CD4-positive, alpha-beta T cell treated with Interleukin-4 for 4 hours (primary cell): ENCODE measurements at places on chromosomes 6 and 20.

GRCh38 chr20:13821876-13822275 lies 37.0 kb downstream of the NDUFAF5 start:
- DNase-seq, result no peak

DNA sequence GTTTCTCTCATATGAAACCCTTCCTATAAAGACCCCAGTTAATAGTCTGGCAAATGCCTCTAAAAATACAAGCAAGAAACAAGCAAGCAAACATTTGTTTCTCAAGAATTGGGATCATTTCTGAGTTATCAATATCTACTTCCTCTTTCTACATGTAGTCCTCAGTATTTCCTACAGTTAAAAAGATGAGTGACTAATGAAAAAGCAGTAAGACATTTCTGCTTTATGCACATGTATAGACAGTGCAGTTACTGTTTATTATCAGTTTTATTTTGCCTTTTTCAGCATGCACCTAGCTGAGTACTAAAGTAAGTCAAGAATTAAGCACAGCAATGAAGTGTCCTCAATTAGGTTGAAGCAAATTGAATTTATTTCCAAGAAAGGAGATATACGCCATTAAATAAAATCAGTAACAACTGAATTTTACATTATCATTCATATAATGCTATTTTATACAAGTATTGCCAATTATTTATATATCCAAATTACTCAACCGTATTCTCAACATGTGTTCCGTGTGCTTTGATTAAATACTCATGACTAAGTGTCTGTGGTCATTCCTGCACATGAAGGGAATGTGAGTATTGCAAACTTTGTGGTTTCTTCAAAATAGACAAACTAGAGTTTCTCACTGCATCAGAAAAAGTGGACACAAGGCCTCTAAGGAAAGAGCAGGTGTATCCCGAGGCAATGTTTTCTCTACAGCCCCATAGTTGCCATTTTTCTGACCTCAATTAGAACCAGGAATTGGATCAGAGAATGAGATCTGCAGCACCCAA lies 159.3 kb upstream of the MARCKS start:
- no peak for DNase-seq

GRCh38 chr6:24922814-24923213 lies 12.9 kb downstream of the RIPOR2 start:
- DNase-seq, result no peak

GRCh38 chr6:166346965-166347364 lies 4.6 kb upstream of the SFT2D1 start:
- DNase-seq, result no peak

DNA sequence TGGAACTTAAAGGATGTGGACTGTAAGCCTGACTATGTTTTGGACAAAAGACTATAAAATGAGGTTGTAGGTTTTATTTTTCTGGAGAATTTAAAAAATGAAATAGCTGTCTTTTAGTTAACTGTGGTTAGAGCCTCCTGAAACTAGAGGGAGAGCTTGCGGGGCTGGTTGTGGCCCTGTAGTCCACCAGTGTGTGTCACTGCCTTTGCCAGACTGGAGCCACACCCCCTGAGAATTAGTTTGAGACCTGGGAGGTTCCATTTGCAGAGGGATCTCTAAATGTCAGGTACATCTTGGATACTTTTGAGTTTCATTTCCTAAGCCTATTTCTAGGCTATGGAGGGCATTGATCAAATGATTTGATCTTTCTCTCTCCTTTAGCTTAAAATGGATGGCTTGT lies 20.8 kb downstream of the ZC2HC1B start:
- no peak for DNase-seq

DNA sequence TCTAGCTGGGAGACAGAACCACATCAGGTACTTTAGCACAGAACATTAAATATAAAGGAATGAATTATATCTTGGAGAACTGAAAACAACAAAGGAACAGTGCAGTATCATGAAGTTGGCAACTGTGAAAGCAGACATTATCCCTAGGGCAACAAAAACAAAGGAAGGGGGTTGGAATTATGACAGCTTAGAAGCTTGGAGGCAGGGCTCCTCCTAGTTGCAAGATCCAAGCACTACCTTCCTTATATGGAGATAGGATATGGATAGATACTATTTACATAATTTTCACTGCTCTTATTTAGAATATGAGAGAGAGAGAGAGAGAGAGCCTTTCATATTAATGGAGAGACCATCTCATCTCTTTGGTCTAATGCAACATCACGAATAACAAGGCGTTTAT lies 27.0 kb downstream of the TMEM14A start:
- no peak for DNase-seq

DNA sequence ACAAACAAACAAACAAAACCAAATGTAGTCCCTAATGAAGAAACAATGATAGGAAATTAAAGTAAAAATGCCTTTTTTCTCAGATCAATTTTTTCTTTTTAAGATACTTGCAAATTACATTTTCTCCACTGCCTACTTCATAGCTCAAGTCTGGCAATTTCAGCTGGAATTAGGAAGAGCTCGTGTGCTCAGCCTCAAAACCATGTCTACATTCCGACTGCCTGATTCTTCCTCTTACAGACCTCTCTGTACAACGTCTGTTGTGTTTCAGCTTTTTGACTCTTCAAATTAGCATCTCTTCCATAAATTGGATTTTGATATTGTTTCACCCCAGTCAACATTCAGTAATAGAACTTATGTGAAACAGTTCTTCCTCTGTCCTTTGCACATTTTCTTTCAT lies 9.3 kb upstream of the EDN1 start:
- DNase-seq, result no peak

DNA sequence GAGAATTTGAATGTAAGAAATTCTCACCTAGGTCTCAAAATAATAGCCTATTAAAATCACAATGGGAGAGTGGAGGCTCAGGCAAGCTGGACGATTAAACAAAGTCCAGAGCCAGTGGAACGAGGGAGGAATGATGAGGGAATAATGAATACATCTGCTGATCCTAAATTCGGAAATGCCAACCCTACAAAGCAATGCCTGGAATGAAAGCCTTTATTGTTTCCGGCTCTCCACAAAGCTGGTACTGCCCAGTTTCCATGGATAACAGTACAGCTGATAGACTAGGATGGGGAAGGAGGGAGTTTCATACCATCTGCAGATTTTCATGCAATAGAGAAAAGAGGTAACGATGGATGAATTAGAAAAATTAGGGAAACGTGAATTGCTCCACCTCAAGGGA lies 356.1 kb downstream of the CBLN4 start:
- DNase-seq, result no peak

DNA sequence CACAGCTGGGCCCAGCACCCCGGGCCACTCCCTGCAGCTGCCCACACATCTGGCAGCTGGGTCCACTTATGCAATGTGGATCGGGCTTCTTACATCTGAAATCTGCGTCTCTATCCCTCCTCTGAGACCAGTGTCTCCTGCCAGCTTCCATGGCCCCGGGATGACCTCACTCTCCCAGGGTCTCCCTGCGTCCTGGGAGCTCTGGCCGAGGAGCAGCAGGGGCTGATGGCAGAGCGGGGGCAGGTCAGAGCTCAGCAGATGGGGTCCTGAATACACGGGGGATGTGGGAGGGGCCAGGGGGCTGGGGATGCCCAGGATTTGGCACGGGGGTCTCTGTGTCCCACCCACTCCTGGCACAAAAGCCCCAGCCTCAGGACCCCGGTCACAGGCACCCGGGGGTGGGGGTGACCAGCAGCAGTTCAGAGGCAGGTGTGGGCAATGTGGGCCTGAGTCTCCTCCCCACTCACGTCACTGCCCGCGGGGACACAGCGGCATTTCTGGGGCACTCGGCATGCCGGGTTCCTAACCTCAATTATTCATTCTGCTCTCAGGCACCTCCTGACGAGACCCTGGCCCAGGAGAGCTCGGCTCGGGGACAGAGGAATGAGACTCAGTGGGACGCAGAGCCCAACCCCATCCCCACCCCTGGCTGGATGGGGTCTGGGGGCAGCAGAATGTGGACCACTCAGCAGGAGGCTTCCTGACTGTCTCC lies 16.4 kb downstream of the CHRNA4 start:
- DNase-seq, result no peak

- no peak for DNase-seq
Observed at GRCh38 chr20:47708140-47708807, 77.0 kb downstream of the SULF2 start.

DNA sequence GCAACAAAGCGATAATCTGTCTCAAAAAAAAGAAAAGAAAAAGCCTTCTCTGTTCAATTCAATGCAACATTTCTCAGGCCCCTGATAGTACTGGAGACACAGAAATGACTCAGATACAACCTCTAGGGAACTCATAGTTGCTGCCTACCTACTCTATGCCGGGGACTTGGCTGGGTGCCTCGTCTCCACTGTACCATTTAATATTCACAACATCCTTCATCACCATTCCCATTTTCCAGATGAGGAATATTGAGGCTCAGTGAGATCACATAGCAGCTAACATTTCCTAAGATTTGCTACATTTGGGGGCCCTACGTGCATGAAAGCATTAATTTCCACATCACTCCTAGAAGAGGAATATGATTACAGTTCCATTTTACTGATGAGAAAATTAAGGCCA lies 7.5 kb downstream of the NOL4L start:
- DNase-seq, result no peak

GRCh38 chr6:12030993-12031550 lies 19.0 kb downstream of the HIVEP1 start:
- no peak for DNase-seq

GRCh38 chr6:141401851-141402250 lies 730.9 kb upstream of the GJE1 start:
- no peak for DNase-seq

GRCh38 chr6:136683209-136683941 lies 108.9 kb downstream of the MAP3K5 start:
- DNase-seq, result no peak

GRCh38 chr20:21607971-21608725 lies 94.3 kb upstream of the NKX2-2 start:
- DNase-seq, result no peak

- DNase-seq, result no peak
Observed at GRCh38 chr6:90151576-90152422, 144.8 kb downstream of the BACH2 start.

DNA sequence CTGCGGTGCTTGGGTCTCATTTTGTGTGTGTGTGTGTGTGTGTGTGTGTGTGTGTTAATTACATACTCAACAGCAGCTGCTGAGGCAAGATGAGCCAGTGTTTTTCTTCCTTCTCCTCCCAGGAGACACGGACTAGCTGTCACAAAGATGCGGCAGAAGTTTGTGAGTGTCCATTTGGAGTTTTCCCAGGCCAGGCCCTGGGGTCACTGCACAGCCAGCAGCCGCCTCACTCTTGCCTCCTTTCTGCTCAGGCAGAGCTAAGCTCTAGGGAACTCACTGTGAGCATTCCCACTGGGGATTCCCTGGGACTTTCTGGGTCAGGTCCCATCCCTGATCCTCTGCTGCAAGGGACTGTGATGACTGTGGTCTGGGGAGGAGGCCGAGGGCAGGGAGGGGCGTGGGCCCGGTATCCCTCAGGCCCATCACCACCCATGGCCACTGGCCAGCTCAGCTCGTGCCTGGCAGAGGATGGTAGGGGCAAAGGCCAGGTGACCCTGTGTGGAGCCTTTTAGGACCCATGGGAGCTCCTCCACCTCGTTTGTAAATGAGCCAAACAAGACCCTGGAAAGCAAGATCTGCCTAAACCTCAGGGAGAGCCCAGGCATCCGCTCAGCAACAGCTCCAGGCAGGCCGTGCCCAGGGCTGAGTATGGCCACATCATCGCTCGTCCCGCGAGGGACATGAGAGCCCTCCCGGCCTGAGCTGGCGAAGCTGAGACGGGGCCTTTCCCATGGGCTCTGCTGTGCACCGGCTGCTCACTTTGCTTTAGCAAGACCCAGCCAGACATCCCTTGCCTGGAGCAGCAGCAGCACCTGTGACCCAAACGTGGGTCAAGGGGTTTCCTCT lies 102.0 kb downstream of the PSMB1 start:
- DNase-seq, result no peak

GRCh38 chr6:45800911-45801310 lies 214.7 kb downstream of the CLIC5 start:
- DNase-seq, result no peak

GRCh38 chr6:14447240-14447639 lies 329.7 kb downstream of the CD83 start:
- DNase-seq, result no peak

GRCh38 chr6:147005499-147005898 lies 198.7 kb upstream of the STXBP5 start:
- no peak for DNase-seq

GRCh38 chr6:19317431-19317986 lies 519.7 kb upstream of the ID4 start:
- no peak for DNase-seq

DNA sequence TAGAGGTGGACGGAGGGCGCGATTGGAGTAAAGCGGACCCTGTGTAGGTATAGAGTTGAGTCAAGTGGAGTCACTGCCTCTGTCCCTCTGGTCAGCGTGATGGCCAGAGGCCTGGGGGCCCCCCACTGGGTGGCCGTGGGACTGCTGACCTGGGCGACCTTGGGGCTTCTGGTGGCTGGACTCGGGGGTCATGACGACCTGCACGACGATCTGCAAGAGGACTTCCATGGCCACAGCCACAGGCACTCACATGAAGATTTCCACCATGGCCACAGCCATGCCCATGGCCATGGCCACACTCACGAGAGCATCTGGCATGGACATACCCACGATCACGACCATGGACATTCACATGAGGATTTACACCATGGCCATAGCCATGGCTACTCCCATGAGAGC lies 479 bp downstream of the SLC39A7 start:
- no peak for DNase-seq

DNA sequence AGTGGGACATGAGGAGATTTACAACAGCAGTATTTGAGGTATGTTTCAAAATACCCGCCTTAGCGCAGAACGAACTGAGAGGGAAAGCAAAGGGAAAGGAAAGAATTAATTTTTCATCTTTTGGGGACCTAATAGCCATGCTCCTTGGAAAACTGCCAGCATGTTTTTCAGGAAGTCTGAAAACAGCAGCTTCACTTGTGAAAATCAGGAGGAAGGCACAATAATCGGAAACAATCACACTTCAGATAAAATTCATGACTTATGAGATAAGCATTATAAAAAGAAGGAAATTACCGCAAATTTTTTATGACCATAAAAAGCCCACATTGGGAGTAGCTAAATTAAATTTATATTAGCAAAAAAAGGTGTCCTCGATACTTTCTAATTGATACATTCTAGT lies 541.1 kb downstream of the HAO1 start:
- DNase-seq, result no peak

DNA sequence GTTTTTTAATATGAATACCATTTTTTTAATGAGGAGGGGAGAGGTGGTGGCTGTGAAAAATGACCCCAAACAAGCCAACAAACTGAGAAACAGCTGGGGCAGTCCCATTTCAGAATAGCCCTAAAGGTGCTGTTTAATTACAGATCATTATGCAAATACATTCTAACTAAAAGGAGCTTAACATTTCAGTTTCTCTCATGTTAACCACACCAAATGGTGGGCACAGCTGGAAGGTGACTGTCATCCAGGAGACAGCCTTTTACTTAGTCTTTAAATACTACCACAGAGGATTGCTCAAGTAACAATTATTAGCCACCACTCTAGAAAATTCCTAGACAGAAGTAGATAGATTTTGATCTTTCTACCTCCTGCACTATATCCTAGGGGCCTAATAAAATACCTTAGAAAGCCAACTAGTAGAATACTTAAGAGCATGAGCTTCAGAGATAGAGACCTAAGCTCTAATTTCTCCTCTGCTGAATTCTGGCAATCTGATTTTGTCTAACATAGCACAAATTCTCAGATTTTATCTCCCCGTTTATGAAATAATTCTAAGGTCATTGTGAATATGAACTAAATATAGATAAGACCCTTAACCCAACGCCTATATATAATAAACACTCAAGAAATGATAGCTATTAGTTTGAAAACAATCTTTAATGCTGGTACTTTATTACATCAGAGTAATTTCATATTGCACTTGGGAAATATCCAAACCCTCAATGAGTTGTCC lies 615.1 kb upstream of the NRSN1 start:
- DNase-seq, result no peak
